ENCODE measurements at places on chromosomes 11 and 22. TPM values are rescaled to one million over a fixed set of nuclear protein-coding genes. Genes with fewer than 3 reads are reported as not detected.

RASD2 gene
- 3.7 TPM for total RNA-seq

UEVLD gene
- total RNA-seq, result 38.8 TPM

GLYATL1 gene
- total RNA-seq, result not detected

C11orf86 gene
- total RNA-seq, result not detected

SCGB1D2 gene
- total RNA-seq, result not detected

CABP4 gene
- not detected for total RNA-seq

TMEM126B gene
- 60.1 TPM for total RNA-seq

CRACR2B gene
- total RNA-seq, result 0.38 TPM

MS4A7 gene
- total RNA-seq, result not detected
